ENCODE measurements at places on chromosomes 1 and 21.

- DNase-seq, result no peak
These were observed 30.1 kb downstream of the SPSB1 start for GRCh38 chr1:9322661-9323244.

DNA sequence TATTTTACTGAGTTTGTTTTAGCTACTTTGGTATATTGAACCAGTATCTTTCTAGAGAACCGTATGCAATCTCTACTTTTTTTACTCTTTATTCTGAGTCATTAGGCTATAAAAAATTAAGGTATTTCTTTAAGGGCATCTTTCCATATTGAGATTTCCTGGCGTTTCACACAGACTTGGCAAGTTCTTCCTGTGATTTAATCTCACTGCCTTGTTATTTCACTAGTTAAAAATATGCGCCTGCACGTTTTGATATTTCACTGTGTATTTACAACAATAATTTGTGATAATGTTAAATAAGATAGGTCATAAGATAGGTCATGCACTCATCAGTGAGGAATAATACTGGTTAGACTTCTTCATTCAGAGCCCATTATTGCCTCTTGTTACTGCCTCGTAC lies 16.2 kb upstream of the CR1L start:
- DNase-seq, result no peak

DNA sequence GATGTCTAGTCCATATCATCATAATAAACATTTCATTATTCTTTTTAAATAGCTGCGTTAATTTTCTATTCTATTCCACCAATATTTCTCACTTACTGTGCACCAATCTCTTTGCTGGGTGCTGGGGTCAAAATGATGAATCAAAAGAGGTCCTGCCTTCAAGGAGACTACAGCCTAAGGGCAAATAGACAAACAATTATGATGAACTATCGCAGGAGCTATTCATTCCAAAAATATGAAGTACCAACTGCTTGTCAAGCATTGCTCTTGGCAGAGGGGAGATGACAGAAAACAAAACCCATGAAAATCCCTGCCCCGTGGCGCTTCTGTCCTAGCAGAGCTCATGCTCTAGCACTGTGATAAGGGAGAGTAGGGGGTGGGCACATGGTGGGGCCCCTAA lies 28.8 kb upstream of the SLC26A9 start:
- DNase-seq, result no peak

GRCh38 chr1:55720261-55720660 lies 505.1 kb upstream of the USP24 start:
- no peak for DNase-seq

Measured in DMS79 treated with DMSO at 0.1 percent for 48 hours (cell line).